ENCODE measurements at places on chromosomes 5 and 9. TPM values are rescaled to one million over a fixed set of nuclear protein-coding genes. Genes with fewer than 3 reads are reported as not detected.

DNA sequence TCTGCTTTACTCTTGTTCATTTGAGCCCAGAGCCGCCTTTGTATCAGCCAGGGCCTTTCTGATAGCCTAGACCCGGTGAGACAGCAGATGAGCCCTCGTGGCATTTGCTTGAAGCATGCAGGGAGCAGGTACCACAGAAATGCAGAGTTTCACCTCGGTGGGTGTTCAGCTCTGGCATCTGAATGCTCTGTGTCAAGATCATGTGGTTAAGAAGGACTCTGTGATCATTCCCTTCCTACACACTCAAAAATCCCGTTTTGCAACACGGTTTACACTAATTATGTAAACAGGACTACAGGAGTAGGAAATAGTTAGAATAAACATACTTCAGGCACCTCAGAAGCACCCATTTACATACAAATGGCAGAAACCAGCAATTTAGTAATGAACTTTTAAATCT lies 67.2 kb downstream of the MVB12B start:
- H3K27ac ChIP-seq = no peak overlapping the region
- H3K36me3 ChIP-seq = no peaks in the 10 kb centered on the region
- H3K27me3 ChIP-seq = no peaks in the 10 kb centered on the region
- DNase-seq = peak; percentile 18

DNA sequence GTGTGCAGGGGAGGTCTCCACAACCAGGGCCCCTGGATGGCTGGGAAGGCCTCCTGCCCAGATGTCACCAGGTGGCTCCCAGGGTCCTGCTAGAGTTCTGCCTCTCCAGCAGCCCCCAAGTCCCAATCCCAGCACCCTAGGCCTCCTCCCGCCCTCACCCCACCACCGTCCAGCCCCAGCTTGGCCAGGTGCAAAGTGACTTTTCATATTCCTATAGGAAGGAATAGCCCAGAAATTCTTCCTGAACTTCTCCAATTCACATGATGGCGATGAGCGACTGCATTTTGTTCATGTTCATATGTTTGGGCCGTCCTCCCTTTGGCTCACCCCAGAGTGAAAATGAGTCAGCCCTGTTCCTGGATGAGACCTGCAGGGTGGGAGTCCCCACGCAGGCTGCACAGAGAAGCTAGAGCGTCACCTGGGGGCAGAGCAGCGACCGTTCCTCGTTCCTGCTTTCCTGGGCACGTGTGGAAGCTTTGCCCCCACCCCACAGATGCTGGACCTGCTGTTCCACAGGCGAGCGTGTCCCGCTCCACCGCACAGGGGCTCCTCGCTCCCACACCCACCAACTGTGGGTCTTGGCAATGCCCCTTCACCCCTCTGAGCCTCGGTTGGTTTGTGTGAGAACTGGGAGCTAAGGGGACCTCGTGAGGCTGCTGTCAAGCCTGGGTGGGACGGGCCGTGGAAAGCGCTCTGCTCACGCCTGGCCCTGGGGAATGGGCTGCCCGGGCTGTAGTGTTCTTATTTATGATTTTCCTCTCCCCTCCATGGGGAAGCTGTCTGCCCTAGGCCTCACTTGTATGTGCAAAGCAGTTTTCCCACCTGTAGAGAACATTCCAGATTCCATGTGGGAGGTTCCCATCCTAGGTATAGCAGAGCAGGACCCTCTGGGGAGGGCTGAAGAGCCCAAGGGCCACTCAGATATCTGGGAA lies 6.9 kb downstream of the MRPS2 start:
- DNase-seq = no peak
- H3K36me3 ChIP-seq = peaks cover 17% of the 10 kb centered on the region
- H3K27me3 ChIP-seq = no peaks in the 10 kb centered on the region
- H3K27ac ChIP-seq = no peak overlapping the region

GRCh38 chr5:133977161-133977787 lies 8.8 kb upstream of the C5orf15 start:
- DNase-seq = no peak
- H3K4me3 ChIP-seq = no peak overlapping the region
- H3K36me3 ChIP-seq = peaks cover 10% of the 10 kb centered on the region
- peak overlapping the region; percentile 53 for H3K27ac ChIP-seq
- H3K4me1 ChIP-seq = peaks cover 3% of the 10 kb centered on the region
- no peaks in the 10 kb centered on the region for H3K27me3 ChIP-seq

DNA sequence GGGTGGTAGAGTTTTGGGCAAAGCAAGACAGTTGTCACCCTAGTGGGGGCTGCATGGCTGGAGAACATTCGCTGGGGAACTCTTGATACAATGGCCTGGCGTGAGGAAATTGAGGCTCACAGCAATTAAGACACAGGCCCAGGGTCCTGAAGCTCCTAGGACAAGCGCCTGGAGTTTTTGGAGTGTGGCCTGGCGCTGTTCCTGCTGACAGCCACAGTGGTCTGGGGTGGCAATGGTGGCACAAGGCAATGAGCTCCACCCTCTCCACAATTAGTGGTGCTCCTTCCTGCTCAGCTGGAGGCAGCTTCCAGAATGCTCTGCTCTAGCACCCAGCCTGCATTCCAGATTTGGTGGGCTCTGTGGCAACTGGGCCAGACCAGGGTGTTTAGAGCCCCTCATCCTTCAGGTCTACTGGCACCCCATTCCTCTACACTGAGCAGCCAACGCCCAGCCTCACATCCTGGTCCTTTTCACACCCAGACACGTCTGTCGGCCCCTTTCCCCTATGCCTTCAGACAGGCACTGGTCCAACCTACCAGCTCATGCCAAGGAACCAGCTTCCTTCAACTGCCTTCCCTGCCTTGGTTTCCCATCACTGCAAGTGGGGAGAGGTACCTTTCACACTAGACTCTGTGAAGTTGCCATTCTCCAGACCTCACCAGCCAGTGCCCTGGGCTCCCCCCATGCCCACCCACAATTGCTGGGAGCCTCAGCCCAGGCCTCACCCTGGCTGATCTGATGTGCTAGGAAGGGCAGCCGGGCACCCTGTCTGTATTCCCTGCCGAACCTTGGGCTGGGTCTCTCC lies 138.1 kb upstream of the COL5A1 start:
- no peaks in the 10 kb centered on the region for H3K36me3 ChIP-seq
- no peak for DNase-seq
- no peak overlapping the region for H3K4me3 ChIP-seq
- H3K27me3 ChIP-seq = peaks cover 6% of the 10 kb centered on the region
- H3K4me1 ChIP-seq = peaks cover 12% of the 10 kb centered on the region

DNA sequence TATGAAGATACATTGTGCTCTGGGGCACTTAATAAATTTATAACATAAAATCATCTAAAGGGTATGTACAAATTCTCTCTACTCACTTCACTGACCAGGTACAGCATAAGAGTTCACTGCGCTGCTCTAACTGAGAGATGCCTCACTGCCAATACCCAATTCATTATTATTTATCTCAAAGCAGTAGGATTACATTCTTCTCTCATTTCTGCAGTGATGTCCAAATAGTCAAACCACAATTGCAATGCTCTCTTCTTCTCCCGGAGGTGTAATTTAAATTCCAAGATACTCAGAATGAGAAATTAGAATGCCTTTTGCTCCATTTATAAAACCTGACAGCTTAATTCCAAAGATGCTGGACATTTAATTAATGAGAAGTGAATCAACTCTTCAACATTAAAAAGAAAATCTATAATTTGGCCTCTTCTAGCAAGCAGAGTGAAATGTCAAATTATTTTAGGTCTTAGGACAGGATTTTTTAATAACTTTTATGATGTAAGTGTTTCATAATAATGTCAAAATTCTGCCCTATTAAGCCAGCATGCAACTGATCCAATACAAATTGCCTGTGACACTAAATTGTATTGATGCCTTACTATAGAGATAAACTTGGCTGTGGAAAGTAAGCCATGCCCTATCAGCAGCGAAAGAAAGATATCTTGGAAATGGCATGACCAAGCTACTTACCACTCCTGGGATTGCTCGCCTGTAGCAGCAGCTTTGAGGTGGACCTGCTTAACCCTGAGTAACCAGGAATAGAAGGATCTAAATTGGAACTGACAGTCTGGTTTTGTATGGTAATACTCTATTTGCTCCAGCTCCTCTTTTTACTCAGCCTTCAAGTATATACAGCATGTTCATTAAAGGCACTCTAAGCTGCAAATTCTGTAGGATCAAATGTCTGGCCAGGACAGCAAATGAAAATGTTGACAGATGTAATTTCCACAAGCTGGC lies 374.2 kb upstream of the TYRP1 start:
- H3K27me3 ChIP-seq = no peaks in the 10 kb centered on the region
- H3K4me3 ChIP-seq = no peak overlapping the region
- H3K4me1 ChIP-seq = no peaks in the 10 kb centered on the region
- no peaks in the 10 kb centered on the region for H3K36me3 ChIP-seq
- DNase-seq = no peak
- no peak overlapping the region for H3K27ac ChIP-seq

DNA sequence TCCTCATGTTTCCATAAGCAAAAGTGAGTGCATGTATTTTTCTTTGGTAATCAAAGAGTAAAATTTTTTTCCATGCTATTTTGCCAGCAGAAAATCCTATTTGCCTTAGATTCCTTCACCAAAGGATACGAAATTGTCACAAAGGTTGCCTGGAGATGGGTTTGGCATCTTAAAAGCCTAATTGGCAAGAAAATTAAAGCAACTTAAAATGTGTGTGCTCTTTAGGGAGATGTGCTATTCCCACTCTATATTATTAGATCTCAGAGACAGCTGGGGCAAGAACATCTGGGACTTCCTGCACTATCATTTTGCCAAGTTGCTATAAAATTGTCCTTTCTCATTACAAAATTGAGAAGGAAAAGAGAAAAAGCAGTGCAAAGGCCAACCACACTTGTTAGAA lies 146.1 kb downstream of the PLCXD3 start:
- no peaks in the 10 kb centered on the region for H3K4me1 ChIP-seq
- no peak overlapping the region for H3K27ac ChIP-seq
- no peaks in the 10 kb centered on the region for H3K27me3 ChIP-seq
- no peak for DNase-seq
- no peak overlapping the region for H3K4me3 ChIP-seq

DNA sequence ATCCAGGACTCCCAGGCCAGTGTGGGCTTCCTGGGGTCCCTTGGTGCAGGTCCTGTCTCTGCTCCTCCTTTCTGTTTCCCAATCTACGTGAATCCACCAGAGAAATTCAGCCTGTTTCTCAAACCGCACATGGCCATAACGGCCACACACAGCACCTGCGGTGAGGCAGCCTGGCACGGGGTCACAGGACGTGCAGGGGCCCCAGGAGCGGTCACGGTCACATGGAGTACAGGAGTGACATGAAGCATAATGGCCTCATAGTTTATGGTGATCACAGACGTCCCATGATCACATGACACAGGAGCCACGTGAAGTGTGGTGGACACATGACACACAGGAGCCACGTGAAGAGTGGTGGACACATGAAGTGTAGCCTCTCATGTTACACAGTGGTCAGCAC lies 248.5 kb upstream of the IRX4 start:
- H3K4me1 ChIP-seq = no peaks in the 10 kb centered on the region
- no peak for DNase-seq
- no peaks in the 10 kb centered on the region for H3K36me3 ChIP-seq
- no peak overlapping the region for H3K27ac ChIP-seq
- H3K27me3 ChIP-seq = no peaks in the 10 kb centered on the region

GRCh38 chr9:60545878-60546385 lies 368.3 kb upstream of the SPATA31A5 start:
- no peak overlapping the region for H3K4me3 ChIP-seq
- H3K4me1 ChIP-seq = no peaks in the 10 kb centered on the region

- peak overlapping the region; percentile 85 for H3K27ac ChIP-seq
- peak overlapping the region; percentile 94 for H3K4me3 ChIP-seq
- peaks cover 6% of the 10 kb centered on the region for H3K36me3 ChIP-seq
- peaks cover 20% of the 10 kb centered on the region for H3K4me1 ChIP-seq
Measured at GRCh38 chr5:34657988-34658387, 1.9 kb downstream of the RAI14 start.

- no peak overlapping the region for H3K4me3 ChIP-seq
- H3K4me1 ChIP-seq = no peaks in the 10 kb centered on the region
- no peak for DNase-seq
- H3K36me3 ChIP-seq = no peaks in the 10 kb centered on the region
- H3K27me3 ChIP-seq = no peaks in the 10 kb centered on the region
- no peak overlapping the region for H3K27ac ChIP-seq
Measured at GRCh38 chr9:3012245-3012644, 168.3 kb upstream of the PUM3 start.

DNA sequence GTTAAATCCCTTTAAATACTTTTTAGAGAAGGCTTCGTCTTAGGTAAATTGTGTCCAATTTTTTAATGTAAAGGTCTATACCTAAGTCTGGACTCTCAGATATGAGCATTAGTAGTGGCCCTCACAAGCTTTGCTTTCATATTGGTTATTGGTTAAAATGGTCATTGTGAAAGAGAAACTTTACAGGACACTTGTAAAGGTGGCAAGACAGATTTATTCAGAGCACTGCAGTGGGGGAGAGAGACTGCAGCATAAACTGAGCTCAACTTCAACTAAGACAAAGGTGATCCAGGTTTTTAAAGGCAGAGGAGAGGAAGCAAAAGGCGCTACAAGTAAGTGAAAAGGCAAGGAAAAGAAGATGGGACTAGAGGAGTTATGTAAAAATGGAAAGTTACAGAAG lies 157.7 kb downstream of the PARP8 start:
- H3K27ac ChIP-seq = no peak overlapping the region
- no peaks in the 10 kb centered on the region for H3K27me3 ChIP-seq
- no peak for DNase-seq
- no peaks in the 10 kb centered on the region for H3K4me1 ChIP-seq
- H3K4me3 ChIP-seq = no peak overlapping the region
- H3K36me3 ChIP-seq = no peaks in the 10 kb centered on the region

DNA sequence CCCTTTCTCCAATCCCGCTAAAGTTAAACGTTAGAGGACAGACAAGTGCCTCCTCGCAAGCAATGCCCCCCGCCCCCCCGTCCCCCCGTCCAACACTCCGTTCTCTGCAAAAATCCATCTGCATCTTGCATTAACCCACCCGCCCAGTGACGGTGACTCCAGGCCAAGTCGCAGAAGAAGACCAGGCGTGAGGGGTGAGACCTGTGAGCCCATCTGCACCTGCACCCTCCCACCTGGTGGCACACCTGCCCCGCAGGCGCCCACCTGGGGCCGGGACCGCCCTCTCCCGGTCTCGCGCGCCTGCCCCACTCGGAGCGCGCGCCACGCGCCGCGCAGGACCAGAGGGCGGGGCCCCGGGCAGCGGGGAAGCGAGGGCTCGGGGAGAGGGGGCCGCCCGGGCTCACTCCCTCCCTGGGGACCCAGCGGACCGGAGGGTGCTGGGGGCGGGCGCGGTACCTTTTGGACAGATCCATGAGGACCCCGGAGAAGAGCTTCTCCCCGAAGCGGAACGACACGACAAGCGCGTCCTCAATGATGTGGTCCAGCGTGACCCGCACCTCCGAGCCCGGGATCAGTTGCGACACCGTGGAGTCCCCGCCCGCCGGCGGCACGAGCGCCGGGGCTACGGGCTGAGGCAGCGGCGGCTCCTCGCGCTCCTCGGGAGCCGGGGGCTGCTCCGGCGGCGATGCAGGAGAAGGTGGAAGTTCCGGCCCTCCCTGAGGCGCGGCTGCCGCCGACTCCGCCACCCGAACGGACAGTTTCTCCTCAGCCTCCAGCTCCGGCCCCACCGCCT lies 705 bp downstream of the PWWP2A start:
- H3K4me3 ChIP-seq = peak overlapping the region; percentile 88
- no peaks in the 10 kb centered on the region for H3K27me3 ChIP-seq
- peak; percentile 15 for DNase-seq
- H3K36me3 ChIP-seq = no peaks in the 10 kb centered on the region
- H3K27ac ChIP-seq = peak overlapping the region; percentile 83
- H3K4me1 ChIP-seq = peaks cover 2% of the 10 kb centered on the region

Gene PCDHGB3
- 5.8 TPM for total RNA-seq

Gene SAXO1
- 0.17 TPM for total RNA-seq

Gene ADGRD2
- total RNA-seq = not detected

Gene IFNK
- not detected for total RNA-seq

Gene SLC2A6
- total RNA-seq = 5.6 TPM

Gene BAAT
- total RNA-seq = not detected

Gene SPTLC1
- total RNA-seq = 138 TPM
